NCI-H1694 treated with DMSO at 0.1 percent for 48 hours (cell line): ENCODE measurements at places on chromosomes 7 and 10.

GRCh38 chr7:24573554-24574338, 494 bp downstream of the PALS2 start:
- no peak for DNase-seq

DNA sequence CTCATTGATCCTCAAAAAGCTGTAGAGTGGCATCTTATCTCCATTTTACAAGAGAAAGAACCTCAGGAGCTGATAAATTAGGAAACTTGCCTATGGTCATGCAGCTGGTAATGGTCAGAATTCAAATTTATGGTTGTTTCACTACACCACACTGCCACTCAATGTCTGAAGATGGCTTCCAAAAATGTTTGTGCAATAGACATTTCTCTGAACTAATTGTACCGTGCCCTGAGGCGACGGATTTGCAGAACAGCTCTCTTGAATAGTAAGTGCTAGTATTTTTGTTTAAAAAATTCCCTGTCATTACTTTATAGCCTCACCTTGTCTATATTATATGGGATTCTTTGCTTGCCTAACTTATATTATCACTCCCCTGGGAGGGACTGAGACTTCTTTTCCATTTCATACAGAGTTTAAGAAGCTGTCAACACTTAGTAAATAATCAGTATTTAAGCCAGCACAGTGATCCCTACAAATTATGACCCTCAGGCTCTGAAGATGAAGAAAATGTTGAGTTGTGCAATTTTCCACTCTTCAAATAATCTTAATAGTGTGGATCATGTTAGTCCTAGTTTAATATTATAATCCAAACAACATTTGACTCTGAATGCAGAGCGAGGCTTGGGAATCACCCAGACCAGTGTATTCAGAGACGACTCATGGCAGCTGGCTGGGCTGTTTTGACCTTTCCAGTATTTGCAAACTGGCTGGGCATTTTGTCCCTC, 346.6 kb downstream of the PTEN start:
- no peak for DNase-seq

- no peak for DNase-seq
Observed at GRCh38 chr7:155296788-155297516, 726 bp upstream of the INSIG1 start.

DNA sequence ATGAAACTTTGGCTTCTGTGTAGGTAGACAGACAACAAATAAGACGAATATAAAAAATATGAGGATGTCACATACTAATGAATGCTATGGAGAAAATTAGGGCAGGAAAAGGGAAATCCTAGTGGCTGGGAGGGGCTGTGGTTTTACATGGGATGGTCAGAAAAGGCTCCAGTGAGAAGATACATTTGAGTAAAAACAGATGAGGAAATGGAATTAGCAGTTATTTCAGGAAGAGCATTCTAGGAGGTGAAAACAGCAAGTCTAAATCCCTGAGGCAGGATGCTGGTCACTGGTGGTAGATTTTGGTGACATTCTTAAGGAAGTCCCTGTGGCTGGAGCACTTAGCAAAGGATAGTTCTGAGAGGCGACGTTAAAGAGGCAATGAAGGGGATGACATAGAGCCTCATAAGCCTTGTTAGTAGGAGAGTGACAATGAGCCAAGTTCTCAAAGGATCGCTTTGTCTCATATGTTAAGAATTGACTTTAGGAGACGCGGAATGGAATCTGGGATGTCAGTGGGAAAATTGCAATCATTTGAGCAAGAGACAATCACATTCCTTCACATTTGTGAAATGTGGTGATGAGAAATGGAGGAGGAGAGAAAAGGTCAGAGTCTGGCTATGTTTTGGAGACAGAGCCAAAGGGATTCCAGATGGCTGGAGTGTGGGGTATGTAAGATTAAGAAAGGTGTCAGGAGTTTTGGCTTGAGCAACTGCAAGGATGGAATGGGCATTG, 384.7 kb upstream of the FZD8 start:
- no peak for DNase-seq

DNA sequence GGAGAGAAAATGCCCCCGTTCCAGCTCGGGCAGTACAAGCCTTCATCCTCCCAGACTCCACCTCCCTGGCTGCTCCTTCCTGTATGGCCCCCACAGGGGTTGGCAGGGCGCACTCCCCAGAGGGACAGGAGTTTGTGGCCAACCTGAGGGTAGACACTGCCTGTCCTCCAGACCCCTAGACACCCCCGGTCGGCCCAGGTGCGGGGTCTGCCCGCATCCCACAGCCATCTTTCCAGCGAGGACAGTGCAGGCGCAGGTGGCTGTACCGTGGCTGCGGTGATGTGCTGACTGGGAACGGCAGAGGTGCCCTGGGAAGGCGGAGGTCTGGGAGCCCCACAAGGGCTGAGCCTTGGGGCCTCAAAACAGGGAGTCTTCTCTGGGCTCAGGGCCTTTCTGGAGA, 81.5 kb downstream of the LHPP start:
- DNase-seq: no peak

DNA sequence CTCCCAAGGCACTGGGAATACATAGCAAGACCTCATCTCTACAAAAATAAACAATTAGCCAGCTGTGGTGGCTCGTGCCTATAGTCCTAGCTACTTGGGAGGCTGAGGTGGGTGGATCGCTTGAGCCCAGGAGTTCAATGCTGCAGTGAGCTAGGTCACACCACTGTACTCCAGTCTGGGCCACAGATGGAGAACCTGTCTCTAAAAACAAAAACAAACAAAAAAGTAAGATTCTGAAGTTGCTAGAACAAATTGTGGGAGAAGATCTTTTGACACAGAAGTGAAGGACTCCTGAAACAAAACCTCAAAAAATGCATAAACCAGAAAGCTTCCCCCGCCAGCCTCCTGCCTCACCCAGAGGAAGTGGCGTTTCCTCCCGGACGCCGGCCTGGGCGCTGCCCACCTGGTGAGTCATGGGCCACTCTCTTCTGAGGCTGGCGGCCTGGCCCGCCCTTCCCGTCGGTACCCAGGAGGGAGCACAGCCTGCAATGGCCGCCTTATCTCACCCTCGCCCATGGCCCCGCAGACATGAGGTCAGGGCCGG, 25.4 kb upstream of the ELN start:
- no peak for DNase-seq

- no peak for DNase-seq
Observed at GRCh38 chr10:7789390-7789789, 1.4 kb downstream of the ATP5F1C start.

DNA sequence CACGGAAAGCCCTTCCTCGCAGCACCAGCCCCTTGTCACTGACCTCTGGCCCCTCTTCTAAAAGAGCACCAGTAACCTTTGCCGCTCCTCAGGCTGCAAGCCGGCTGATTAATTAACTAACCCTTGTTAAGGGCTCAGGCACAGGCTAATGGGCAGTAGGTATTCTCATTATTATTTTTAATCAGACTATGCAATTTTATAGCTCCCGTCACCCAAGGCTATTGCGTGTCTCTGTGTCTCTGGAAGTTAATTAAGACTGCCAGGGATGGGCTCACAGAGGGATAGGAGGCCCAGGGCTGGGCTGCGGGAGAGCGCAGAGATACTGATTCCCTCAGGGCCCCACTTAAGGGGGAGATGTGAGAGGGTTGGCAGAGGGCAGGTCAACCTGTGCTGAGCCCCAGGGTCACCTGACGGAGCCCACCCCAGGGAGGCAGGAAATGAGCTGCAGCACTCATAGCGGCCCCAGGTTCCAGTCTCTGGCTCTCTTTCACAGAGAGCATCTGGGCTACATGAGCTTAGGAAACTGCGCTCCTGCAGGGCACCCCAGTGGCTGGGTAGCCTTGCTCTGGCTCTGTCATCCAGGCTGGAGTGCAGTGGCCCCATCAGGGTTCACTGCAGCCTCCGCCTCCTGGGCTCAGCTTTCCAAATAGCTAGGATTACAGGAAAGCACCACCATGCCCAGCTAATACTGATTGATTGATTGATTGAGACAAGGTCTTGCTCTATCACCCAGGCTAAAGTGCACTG, 92.2 kb upstream of the LRRC4 start:
- no peak for DNase-seq

DNA sequence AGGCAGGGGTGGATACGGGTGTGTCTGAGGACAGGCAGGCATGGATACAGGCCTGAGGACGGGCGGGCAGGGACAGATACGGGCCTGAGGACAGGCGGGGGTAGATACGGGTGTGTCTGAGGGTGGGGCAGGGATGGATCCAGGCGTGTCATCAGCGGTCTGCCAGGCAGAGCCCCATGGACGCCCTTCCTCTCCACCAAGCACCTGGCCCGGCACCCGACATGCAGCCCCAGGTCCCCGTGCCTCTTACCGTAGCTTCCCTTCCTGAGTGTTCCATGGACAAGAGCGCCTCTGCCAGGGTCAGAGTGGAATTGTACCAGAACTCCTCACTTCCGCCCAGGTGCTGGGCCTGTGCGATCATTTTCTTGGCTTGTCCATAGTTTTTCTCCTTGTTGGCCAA, 74.6 kb upstream of the NKX6-2 start:
- DNase-seq: no peak

DNA sequence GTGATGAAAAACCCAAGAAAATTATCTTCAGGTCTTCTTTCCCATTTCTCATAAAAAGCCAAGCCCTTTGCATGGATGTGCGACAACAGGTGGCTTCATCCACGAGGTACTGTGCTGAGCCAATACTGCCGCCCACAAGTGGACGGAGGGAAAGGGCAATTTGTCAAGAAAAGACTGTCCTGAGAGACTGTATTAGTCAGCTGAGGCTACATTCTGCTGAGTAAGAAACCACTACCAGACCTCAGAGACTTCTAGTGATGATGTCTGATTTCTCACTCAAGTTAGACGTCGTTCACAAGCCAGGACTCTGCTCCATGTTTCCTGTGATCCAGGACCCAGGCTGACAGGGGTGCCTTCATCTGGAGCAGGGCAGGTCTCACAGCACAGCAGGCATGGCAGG, 171.5 kb upstream of the CDCA7L start:
- no peak for DNase-seq
